GM12864 (cell line): ENCODE measurements at places on chromosomes 12 and 14.

DNA sequence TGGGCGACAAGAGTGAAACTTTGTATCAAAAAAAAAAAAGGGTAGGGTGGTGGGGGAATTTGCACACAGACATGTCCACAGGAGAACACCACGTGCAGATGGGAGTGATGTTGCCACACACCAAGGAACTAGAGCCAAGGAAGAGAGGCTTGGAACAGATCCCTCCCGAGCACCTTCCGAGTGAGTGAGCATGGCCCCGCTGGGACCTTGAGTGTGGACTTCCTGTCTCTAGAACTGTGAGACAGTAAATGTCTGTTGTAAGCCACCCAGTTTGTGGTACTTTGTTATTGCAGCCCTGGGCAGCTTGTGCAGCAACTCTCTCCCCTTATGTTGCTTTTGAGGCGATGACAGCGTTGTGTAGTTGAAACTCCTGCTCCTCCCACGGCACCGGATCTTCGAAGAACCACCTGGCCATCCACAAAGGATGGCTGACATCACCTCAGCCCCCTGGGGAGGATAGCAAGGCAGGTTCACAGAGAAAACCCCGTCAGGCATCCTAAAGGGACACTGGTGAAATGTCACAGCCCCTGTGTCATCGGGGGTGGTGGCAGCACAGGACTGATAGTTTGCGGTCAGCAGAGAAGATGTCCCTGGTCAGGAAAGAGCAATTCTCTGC is 54.7 kb upstream of the PLEKHG3 start:
- DNase-seq, result no peak

GRCh38 chr14:59271256-59271655 is 82.8 kb downstream of the DAAM1 start:
- DNase-seq, result no peak

DNA sequence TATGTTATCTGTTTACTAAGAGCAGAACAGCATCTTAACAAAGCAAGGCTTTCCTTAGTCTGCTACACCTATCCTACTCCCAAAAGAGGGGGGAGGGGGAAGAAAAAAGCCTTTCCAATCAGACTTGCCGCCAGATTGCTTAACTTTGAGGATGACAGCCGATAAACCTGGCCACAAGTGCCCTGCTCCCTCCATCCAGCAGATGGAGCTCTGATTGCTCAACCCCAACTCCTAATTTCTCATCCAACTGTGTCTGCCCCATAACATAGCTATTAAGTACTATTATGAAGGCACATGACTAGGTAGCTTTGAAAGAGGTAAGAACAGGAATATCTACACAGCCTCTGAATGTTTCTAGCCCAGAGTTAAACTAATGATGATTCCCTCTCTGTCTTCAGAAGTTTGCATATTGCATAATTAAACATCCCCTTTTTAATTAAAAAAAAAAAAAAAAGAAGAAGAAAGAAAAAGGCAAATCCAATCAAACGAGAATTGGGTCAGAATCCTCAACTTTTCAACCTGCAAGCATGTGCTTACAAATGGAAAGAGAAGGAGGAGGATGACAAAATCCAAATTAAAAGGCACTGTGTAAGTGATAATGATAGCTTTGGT is 247.4 kb downstream of the GALC start:
- no peak for DNase-seq

GRCh38 chr12:10170216-10170615 is 1.7 kb downstream of the OLR1 start:
- no peak for DNase-seq

GRCh38 chr14:91774140-91775096 is 42.5 kb upstream of the CATSPERB start:
- DNase-seq, result no peak

DNA sequence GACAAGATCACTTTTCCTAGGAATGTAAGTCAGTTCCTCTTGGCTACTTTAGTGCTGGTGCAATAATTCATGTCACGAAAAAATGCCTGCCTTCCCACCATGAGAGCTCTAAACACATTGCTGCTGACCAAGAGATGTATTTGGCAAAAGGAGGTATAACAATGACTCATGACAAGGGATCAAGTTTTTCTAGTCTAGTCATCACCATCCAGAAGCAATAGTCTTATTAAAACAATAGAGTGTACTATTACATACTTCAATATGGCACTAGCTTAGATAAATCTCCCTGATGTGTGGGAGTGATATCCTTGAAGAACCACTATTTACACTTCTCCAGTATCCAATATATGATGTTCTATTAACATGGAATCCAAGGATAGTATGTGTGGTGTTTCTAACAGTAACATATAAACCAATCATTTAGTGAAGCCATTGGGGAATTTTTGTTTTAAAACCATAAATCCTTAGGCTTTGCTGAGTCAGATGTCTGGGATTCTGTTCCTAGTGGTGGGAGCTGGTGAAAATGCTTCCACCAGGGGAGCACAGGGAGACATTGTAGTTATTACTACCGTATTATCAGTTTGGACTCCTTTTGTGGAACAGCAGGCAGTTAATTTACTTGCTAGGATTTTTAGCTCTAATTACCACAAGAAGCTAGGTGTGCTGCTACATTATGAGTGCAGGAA is 1387.5 kb downstream of the LRFN5 start:
- DNase-seq, result no peak

GRCh38 chr14:32073537-32074189 is 3.4 kb upstream of the ARHGAP5 start:
- peak; percentile 57 for DNase-seq

- DNase-seq, result no peak
Measured at GRCh38 chr12:116050275-116050674, 227.2 kb downstream of the MED13L start.

DNA sequence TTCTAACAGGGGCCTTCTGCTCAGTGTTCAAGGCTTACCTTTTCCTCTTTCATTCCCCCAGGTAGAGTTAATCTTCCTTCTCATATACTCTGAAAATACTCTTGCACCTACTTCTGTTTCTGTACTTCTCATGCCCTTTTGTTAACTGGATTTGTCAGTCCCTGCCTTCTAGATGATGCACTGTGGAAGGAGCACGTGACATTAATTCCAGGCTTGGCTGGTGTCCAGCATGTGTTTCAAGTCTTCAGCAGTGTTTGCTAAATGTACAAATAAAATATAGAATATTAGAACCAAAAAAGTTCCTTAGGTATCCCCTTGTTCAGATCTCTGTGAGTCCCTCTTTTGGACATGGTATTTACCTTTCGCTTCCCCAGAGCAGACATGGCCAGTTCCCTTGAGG is 27.9 kb upstream of the EVL start:
- DNase-seq, result no peak

DNA sequence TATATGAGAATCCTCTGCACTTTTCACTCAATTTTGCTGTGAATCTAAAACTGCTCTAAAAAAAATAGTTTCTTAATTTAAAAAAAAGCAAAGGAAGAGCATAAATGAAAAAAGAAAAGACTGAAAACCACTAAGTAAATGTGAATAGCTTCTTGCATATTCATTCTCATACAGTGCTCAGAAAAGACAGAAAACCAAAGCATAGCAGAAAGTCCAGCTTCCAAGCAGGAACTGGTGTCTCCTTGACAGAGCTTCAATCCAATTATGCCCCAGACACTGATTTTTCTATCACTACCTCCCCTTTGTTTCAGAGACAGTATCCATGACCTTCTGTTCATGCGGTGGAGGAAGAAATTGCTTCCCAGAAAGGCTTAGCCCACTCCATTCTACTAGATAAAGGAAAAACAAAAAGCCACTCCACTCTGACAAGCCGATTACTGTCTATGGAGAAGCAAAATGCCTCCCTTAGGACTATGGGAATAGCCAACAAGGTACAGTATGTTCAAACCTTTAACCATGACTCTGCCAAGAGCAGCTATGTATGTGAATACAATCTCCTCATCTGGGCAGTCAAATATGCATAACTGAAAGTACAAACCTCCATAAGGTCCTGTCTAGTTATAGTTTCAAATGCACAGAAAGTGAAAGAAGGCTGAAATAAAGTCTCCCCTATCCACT is 40.6 kb downstream of the ATF7 start:
- DNase-seq, result no peak

- DNase-seq, result no peak
Measured at GRCh38 chr12:6204533-6205143, 4.4 kb downstream of the CD9 start.

DNA sequence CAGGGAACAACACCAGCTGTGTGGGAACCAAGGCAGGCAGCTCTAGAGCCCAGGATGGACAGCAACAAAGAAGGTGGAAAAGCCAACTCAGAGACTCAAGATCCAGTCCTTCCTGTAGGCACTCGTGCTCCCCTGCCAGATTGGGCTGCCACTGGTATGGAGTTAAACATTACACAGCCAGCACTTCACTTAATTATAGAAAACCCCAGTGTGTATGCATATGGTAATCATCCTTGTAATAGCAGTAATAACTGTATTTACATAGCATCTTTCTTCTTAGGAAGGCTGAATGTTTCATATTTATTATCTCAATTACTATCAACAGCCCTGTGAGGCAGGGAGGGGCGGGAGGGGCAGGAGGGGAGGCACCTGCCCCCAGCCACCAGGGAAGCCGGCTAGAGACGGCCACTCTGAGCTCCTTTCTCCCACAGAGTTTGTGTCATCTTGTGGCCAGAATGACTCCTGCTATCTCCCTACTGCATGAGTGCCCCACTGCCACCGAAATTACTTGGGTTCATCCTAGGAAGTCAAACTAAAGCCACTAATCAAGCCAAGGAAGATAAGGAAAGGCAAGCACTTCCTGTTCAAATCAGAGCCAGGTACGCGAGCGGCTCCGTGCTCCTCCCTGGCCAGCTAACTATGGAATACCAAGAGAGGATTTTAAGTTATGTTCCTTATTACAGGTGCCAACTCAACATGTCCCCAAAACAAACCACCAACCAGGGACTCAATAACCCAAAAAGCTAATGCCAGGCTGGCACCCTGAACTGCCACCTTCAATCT is 15.7 kb upstream of the RAB35 start:
- no peak for DNase-seq

GRCh38 chr12:104748790-104749189 is 209.3 kb downstream of the SLC41A2 start:
- DNase-seq, result no peak

DNA sequence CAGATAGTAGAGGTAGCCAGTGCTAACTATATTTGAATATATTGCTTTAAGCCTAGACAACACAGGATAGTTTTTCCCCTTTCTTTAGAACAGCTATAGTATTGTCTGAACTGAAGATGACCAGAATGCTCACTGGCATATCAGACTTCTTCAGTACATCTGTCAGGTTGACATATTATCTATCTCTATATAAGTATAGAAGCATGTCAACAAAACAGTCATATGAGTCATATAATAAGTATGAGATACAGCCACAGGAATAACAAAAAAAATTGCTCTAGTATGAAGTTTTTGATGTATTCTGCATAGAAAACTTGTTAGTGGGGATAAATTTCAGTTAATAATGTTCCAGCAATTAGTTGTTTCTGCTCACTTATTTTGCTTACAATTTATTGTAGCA is 767.7 kb downstream of the LRFN5 start:
- DNase-seq, result no peak

DNA sequence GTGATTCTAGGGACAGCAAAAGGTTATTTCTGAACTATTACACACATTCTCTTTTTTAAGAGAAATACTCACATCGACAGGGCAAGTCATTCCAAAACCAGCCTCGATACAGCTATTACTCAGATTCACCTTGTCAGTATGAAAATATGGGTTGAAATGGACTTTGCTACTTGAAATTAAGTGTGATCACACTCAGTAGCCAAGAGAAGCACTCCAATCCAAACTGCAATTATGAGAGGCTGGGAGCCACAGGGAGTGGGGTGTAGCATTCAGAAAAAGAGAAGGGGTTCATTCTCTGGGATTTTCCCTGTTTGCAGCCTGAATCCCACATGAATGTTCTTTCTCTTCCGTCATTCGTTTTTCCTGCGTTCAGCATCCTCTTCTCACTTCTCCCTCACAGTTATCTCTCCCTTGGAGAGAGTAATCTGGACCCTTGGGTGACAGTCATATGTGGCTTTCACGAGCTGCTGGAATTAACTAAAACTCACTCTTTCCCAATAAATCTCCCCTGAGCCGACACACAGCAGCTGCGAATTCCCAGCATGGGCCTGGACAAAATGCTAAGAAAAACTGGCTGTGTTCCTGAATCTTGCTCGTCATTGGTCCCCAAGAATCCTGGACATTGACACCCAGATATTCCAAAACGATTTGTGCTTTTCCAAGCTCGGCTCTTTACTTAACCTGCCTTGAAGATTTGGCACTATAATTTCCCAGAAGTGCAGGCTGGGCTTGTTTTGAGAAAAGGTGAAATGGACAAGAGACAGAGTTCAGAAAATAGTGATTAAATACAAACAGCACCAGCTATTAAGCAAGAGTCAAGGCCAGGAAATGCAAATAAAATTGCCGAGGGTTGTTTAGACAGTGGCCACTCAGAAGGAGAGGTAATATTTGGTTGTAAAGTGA is 199.5 kb upstream of the PLEKHG7 start:
- peak; percentile 87 for DNase-seq

DNA sequence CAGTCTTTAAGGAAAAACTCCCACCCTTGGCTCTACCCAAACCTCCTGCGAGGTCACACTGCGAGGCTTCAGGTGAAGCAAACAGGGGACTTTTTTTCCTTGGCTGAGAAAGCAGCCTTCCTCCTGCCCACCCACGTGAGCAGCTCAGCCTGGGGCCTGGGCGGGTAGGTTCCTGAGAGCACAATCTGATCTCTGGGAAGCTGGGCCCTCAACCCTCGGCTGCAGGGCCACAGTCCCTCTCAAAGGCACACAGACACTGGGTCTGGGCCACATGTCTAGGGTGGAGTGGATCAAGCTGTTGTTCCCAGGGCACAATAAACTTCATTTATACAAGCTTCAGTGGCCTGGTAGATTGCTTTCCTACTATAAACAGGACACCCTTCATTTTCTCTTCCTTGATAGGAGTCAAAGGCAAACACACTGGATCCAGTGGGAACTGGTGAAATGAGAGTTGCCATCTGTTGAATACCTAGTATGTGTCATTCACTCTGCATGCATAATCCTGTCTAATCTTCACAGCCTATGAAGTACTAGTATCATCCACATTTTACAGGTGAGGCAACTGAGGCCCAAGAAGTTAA is 41.3 kb upstream of the PNMA1 start:
- DNase-seq, result no peak

DNA sequence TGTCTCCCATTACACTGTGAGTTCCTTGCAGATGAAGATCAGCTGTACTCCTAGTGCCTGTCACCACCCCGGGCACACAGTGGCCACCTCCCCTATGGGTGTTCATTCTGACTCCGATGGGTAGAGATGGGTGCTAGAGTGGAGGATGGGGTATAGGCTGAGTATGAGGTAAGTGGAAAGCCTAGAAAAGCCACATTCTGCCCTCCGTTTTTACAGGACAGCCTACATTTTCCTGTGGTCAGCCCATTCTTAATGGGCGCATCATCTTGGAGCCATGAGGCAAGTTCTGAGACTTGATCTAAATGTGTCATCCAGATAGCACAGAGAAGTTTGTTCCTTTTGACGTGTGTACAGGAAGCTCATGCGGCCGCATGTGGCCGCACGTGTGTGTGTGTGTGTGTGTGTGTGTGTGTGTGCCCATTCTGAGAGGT is 166.7 kb upstream of the HIF1A start:
- no peak for DNase-seq

DNA sequence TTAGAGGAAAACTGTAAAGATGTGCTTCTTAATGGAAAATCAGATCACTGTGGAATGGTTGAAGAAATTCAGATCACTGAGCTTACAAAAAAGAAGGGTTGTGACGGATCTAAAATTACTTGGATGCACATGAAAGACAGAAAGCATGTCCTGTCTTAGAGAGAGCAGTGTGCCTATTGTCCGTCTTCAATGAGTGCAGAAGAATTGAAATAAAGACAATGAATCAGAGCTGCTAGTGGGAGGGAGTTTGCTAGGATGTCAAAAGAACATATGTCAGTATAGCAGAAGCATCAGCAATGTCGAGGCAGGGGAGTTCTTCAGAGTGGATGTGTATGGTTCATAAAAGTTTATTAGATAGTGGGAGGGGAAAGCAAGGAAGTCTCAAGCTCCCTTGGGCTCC is 172.7 kb downstream of the SYNE2 start:
- no peak for DNase-seq
